ENCODE measurements at places on chromosomes 3 and 15.

DNA sequence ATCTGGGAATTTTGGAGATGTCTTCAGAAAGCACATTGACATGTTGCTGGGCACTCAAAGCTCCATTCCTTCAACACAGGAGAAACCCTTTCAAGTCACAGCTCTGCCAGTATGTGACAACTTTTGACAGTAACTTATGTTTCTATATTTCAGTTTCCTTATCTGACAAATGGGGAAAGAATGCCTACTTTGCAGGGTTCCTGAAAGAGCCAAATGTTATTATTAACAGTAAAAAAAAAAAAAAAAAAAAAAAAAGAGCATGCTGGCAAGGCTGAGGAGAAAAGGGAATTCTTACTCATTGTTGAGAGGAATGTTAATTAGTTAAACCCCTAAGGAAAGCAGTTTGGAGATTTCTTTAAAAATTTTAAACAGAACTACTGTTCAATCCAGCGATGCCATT, 272.5 kb upstream of the TGFBR2 start:
- no peak for DNase-seq

GRCh38 chr15:45732662-45733061, 97.8 kb downstream of the SQOR start:
- DNase-seq = peak; percentile 38

DNA sequence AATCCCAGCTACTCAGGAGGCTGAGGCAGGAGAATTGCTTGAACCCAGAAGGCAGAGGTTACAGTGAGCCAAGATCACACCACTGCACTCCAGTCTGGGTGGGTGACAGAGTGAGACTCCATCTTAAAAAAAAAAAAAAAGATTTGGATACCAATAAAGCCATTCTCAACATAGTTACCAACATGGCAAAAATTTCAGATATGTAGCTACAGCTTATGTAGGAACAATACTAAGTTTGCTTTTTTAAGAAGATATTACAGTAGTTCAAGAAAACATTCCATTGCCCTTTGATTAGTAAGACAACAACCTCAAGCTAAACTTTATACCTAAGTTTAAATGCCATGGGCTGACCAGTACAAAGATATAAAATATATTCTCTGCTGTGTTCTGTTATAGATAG, 34.4 kb downstream of the ZNF106 start:
- DNase-seq = no peak

DNA sequence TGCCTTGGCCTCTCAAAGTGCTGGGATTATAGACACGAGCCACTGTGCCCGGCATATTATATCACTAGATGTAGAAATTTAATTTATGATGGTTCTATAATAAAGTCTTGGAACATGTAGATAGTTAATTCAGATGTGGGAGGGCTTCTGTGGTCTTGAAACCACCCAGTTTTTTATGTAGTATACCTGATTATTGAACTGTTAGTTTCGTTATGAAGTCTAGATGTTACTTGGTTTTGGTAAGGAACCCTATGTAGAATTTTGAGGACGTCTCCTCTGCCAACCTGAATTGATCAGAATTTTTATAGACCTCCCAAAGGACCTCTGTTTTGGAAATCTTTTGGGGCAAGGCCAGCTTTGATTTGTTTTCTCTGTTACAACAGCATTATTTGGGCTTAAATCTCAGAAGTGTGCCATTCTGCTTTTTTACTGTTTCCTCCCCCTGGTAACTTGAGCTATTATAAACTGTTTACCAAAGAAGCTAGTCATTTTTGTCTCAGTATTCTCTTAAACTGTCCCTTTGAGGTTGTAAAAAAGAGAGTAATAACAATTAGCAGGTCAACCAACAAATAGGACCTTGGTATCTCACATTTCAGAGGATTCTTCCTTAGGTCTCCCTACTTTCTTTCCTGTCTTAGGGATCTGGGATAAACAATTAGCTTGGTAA, 20.8 kb downstream of the AKAP13 start:
- DNase-seq = no peak

DNA sequence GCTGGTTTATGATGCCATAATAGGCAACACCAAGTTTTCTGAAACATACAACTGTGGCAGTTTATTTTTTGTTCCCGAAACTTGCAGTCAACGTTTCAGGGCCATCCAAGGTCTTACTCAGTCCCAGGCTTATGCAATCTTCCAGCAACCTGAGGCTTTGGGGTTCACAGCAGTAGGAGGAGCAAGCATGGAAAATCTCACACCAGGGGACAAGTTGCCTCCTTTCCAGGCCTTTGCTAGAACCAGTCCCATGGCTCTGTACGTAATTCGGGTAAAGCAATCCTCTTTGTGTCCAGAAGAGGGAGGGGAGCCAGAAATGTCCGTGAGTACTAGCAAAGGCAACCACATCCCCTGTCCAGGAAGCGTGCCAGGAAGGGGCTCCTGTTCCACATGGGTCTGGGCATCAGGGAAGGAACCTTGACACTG, 4.7 kb upstream of the FAM240A start:
- DNase-seq = peak; percentile 8

DNA sequence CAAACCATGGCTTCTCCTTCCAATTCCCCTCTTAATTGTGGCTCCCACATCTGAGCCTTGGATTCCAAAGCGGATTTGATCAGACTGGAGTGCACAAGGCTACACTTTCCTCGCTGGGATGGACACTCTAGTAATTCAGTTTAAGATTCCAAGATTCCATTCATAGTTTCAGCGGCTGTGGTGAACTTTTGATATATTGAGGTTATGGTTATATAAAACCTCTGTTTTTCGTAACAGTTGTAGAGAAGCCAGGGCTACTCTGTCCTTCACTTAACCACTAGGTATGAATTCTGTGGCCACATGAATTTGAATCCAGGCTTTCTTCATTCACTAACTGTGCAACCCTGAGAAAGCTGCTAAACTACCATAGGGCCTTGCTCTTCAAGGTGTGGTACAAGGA, 67.9 kb upstream of the KY start:
- DNase-seq = no peak

DNA sequence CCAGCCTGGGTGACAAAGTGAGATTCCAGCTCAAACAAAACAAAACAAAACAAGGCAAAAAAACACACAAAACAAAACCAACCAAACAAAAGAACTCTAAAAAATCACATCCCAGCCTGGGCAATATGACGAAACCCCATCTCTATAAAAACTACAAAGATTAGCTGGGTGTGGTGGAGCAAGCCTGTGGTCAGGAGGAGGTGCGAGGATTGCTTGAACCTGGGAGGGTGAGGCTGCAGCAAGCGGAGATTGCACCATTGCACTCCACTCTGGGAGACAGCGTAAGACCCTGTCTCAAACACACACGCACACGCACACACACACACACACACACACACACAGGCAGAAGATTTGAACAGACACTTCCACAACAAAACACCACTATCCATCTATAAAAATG, 99.6 kb downstream of the SHQ1 start:
- DNase-seq = no peak

DNA sequence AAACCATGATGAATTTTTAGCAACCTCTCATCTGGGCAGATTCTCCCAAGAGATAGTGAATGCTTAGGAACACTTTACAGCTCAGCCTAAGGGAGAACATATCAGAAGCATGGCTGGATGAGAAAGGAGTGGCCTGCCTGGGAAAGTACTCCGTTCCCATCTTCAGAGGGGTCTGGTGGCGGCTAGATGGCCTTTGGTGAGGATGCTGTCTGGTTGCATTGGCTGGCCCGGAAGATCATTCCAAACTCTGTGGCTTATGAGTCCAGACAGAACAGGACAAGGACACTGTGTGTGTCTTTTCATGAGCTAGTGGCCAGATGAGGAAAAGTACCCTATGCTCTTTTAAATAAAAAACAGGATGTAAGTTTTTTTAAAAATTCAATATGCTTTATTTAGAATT, 51.2 kb downstream of the CRTC3 start:
- DNase-seq = no peak

- DNase-seq = no peak
These were observed 11.3 kb upstream of the THRB start for GRCh38 chr3:24505691-24506550.

DNA sequence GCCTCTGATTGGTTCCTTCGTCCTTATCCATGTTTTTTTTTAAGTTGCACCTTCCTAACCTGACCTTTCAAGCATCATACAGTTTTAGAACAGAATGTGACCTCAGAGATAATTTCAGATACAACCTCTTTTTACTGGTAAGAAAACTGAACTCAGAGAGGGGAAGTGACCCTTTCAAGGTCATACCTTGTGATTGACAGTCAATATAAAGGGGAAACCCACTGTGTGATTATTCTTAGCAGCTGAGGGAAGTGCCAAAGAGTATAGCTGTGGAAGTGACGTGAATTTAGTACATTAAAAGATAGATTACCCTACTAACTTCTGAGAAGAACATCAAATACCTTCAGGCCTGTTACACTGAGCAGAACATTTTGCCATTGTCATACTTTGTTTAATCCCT, 319.4 kb downstream of the NEK10 start:
- no peak for DNase-seq

- DNase-seq = no peak
These were observed 38.9 kb downstream of the TFG start for GRCh38 chr3:100748220-100748619.

DNA sequence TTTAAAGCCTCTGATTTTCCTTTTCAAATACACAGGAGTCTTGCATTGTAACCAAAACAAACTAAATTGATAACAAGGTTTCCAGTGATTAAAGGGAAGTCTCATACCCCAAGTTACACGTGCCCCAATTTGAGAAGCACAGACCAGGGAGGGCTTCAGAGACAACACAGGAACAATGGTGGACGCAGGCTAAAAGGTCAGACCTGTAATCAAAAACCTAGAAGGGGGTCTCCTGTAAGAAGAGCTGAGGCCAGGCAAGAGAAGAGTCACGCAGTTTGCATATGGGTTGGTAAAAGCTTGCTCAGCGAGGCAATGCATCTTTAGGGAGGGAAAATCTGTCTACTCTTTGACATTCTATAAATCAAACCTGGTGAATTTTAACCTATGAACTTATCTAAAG, 58.6 kb upstream of the MCF2L2 start:
- DNase-seq = no peak

- DNase-seq = no peak
These were observed 9.1 kb downstream of the ACTC1 start for GRCh38 chr15:34786206-34786605.

- DNase-seq = no peak
These were observed 15.8 kb upstream of the TRH start for GRCh38 chr3:129958755-129959154.

- no peak for DNase-seq
These were observed 89.1 kb downstream of the NEO1 start for GRCh38 chr15:73141216-73141900.

DNA sequence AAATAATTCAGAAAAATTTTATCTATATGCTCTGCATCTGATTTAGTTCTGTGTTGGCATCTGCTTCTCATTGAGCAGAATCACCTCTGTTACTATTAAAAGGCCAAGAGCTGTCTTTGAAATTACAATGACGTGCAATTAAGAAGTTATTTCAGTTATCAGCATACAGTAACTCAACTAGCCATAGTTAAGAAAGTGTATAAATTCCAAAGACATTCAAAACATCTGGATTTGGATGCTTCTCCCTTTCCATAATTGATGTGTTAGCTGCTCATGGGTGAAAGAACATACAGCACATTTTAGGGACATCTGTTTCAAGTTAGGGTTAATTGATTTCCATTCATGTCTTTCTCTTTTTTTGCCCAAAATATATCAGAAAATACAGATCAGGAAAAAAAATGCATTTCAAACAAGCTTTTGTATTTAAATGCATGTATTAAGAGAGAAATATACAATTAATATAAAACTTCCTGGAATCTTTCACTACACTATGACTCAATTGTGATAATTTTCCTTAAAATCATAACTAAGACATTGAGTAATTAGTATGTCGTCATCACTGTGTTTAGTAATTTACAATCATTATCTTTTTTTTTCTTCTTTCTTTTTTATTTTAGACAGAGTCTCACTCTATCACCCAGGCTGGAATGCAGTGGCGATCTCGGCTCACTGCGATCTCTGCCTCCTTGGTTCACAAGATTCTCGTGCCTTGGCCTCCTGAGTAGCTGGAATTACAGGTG, 82.7 kb upstream of the MBNL1 start:
- no peak for DNase-seq

DNA sequence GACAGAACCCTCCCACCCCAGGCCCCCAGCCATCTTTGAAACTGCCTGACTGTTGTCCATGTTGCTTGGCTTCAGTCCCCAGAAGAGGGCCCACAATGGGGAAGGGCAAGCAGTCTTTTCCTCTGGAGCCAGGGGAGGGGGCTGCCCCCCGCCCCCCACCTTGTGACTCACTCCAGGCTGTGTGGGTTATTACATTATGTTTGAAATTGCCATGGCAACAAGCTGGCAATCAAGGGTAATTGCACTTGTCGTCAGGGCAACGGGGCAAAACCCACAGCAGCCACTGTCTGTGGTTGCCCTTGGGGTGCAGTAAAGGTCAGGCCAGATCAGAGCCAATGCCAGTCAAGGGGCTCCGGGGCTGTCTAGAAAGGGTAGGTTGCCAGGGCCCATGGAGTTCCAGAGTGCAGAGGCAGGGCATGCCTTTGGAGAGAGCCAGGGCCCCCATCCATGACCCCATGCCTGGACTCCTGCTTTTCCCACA, 3.1 kb upstream of the CAMKV start:
- no peak for DNase-seq

DNA sequence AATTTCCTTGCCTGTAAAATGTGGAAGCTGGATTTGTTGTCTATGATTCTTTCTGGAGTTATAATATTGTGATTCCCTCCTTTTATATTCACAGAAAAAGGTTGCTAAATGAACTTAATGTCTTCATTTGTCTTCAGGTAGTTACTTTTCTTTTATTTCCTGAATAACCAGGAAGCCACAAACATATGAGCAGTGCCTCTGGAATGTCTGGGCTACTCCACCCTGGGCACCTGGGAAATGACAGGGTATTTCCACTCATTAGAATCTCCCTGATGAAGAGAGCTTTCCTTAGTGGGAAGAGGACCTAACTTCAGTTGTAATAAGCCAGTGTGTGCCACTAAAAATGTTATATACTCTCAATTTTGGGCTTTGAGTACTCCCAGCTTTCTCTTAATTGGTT, 3.8 kb upstream of the SLMAP start:
- no peak for DNase-seq

- no peak for DNase-seq
These were observed 517 bp downstream of the TMA7 start for GRCh38 chr3:48440590-48440958.

DNA sequence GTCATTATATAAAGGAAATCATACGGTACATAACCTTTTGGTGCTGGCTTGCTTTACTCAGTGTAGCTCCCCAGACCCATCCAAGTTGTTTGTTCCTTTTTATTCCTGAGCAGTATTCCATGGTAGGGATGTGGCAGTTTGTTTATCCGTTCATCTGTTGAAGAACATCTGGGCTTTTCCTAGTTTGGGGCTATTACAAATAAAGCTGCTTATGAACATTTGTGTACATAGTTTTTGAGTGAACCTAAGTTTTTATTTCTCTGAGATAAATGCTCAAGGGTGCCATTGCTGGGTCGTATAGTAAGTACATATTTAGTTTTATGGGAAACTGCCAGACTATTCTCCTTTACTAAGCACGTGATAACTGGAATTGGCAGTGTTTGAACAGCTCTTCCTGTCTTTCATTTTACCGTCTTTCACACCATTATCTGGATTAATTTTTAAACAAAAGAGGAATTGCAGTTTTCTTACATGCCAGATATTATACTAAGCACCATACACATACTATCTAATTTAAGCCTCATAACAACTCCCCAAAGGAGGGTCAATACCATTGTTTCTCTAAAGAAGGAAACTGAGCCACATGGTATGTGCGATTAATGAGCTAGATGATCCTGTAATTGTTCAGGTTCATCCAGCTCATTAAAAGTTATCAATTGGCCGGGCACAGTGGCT, 85.6 kb downstream of the PTPRG start:
- DNase-seq = no peak

- DNase-seq = no peak
These were observed 97.6 kb downstream of the FRMD4B start for GRCh38 chr3:69288161-69288895.

- DNase-seq = no peak
These were observed 25.9 kb downstream of the MELTF start for GRCh38 chr3:197003461-197004385.
